Activated naive CD8-positive, alpha-beta T cell treated with anti-CD3 and anti-CD28 coated beads for 36 hours (primary cell): ENCODE measurements at places on chromosomes 12 and 14. TPM values are rescaled to one million over a fixed set of nuclear protein-coding genes. Genes with fewer than 3 reads are reported as not detected.

Gene KSR2
- not detected for total RNA-seq

Gene FAM181A
- not detected for total RNA-seq

Gene LRRK2
- 0.80 TPM for total RNA-seq

Gene CCDC184
- 0.36 TPM for total RNA-seq

Gene GLS2
- total RNA-seq: 4.7 TPM

Gene TSPAN8
- not detected for total RNA-seq

Gene SBNO1
- 50.9 TPM for total RNA-seq

Gene CLEC4D
- not detected for total RNA-seq

Gene SIX4
- not detected for total RNA-seq

Gene WNT1
- total RNA-seq: not detected

Gene NRL
- total RNA-seq: 1.8 TPM

Gene FSCB
- not detected for total RNA-seq

Gene CAPZA3
- not detected for total RNA-seq

Gene NOXRED1
- 0.26 TPM for total RNA-seq

Gene C12orf50
- 0.16 TPM for total RNA-seq

Gene COL2A1
- 0.04 TPM for total RNA-seq

Gene SLCO1B1
- total RNA-seq: not detected

Gene CD4
- total RNA-seq: 2.5 TPM

Gene CCDC38
- total RNA-seq: 0.16 TPM

Gene HCAR3
- total RNA-seq: not detected

Gene OR11H6
- not detected for total RNA-seq

Gene CRY1
- total RNA-seq: 30.3 TPM

Gene CCT2
- total RNA-seq: 501 TPM

Gene BBS10
- 3.3 TPM for total RNA-seq

Gene IL31
- not detected for total RNA-seq
